ENCODE measurements at places on chromosomes 2 and 18.
A peak's percentile ranks its signal among the peaks of the same experiment; 100 is the strongest.

DNA sequence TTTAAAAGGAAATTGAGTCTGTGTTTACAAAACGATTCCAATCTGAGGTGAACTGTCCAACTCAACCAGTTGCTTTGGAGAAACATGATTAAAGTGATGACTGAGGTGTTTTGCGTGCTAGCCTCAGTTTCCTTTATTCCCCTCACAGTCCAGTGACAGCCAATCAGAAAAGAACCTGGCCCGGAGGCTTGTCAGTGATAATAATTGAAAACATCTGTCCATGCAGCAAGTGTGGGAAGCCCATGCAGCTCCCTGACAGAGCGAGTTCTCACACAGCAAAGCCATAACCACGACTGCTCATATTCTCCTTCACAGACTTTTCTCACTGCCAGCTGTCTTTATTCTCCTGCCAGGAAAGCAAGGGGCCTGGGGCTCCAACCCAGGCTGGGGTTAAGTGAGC, 613.4 kb downstream of the ARHGAP15 start:
- DNase-seq: peak; percentile 17

- DNase-seq: no peak
These were observed 227.3 kb downstream of the XIRP2 start for GRCh38 chr2:167115541-167115940.

DNA sequence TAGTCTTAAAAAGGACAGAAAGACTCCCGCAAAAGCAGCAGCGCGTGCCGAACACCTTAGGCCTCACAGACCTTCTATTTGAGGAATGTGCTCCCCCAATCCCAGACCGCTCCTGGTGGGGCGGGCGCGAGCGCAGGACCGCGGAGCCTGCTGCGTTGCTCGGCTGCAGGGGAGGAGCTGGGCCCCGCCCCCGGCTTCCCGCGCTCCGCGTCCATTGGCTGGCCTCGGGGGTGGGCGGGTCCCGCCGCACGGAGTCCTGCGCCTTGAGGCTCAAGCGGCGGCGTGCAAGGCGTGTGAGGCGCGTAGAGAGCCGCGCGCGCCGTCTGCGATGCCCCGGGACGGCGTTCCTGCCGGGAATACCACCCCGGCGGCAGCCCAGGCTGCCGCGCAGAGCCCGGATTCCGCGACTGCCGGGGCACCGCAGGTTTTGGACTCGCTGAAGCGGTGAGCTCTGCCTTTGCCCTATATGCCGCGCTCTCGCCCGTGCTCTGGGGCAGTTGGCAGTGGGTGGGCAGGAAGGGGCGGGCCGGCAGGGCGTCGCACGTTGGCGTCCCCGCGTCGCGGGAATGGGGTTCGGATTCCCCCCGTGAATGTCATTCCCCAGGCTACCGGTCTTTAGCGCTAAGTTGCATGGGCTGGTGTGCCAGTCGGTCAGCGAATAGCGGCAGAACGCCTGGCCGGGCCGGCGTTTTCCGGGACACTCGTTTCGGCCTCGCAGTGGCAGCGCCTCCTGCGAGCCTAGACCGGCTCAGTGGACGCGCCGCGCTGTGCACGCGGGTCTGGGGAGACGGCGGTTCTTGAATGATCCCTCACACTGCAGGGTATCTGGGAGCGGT, 49.6 kb upstream of the PAIP2B start:
- peak; percentile 46 for DNase-seq

DNA sequence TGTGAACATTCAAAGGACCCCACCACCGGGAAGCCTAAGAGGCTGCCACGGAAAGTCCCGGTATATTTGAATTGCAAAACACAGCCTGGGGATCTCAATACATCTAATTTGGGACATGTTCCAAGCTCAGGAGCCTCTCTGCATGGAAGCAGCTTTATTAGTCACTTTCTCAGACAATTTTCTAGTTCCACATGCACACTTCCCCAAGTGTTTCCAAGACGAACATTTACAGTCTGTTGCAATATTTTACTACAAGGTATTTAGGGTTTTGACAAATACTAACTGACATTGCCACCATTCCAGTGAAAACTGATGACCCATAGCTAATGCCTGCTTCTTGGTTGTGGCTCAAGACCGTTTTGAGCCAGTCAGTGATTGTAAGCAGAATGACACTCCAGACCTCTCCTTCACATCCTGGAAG, 145.3 kb downstream of the NCKAP5 start:
- DNase-seq: peak; percentile 38

GRCh38 chr2:145631561-145631960, 1111.6 kb upstream of the ZEB2 start:
- DNase-seq: no peak

GRCh38 chr2:188813857-188814256, 160.3 kb upstream of the COL3A1 start:
- no peak for DNase-seq

GRCh38 chr2:68742626-68743415, 8.2 kb downstream of the ARHGAP25 start:
- DNase-seq: no peak

GRCh38 chr18:31738460-31739407, 21.9 kb downstream of the SLC25A52 start:
- no peak for DNase-seq

- no peak for DNase-seq
These were observed 11.1 kb upstream of the HES6 start for GRCh38 chr2:238250896-238251295.

GRCh38 chr2:42764096-42764495, at the start of gene OXER1:
OXER1 (minus strand) TSS chr2:42764135; CDS start chr2:42764062, 73 bp downstream.
- DNase-seq: no peak

- DNase-seq: no peak
These were observed 74.0 kb downstream of the AGPS start for GRCh38 chr2:177466337-177467195.

- DNase-seq: no peak
These were observed 100.6 kb upstream of the FN1 start for GRCh38 chr2:215536510-215536909.

DNA sequence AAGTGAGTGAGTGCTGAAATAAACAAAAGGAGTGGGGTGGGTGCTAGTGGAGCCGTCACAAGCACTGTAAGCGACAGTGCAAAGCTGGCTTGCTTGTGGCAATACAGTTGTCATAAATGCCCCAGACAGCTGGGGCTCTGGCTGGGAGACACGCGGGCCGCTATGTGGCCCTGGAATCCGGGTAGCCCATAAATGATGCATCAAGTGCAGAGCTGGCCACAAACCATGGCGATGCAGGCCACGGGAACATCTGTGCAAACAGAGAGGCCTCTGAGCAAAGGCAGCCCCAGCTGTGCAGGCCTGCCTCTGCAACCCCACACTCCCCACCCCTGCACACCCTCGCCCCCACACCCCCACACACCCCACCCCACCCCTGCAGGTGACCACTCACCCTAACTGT, 349.2 kb upstream of the ID2 start:
- DNase-seq: no peak

- DNase-seq: no peak
These were observed 44.2 kb upstream of the AQP4 start for GRCh38 chr18:26909599-26910290.

DNA sequence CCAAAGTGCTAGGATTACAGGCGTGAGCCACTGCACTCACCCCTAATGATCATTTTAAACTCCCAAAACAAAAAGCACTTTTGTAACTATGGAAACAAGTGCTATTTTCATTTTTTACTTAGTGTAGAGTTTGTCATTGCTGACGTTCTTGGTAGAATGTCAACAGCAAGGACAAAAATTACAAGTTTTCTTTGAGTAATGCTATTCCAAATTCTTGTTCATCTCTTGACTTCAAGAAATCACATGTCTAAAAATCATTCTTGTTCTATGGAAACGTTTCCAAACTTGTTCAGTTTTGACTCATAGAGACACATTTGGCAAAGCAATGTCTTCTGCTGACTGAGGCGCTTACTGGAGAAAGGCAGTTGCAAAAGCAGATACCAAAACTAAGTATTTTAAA, 82.6 kb downstream of the MBP start:
- no peak for DNase-seq

GRCh38 chr2:74767618-74768017, 66.3 kb upstream of the HK2 start:
- DNase-seq: no peak

DNA sequence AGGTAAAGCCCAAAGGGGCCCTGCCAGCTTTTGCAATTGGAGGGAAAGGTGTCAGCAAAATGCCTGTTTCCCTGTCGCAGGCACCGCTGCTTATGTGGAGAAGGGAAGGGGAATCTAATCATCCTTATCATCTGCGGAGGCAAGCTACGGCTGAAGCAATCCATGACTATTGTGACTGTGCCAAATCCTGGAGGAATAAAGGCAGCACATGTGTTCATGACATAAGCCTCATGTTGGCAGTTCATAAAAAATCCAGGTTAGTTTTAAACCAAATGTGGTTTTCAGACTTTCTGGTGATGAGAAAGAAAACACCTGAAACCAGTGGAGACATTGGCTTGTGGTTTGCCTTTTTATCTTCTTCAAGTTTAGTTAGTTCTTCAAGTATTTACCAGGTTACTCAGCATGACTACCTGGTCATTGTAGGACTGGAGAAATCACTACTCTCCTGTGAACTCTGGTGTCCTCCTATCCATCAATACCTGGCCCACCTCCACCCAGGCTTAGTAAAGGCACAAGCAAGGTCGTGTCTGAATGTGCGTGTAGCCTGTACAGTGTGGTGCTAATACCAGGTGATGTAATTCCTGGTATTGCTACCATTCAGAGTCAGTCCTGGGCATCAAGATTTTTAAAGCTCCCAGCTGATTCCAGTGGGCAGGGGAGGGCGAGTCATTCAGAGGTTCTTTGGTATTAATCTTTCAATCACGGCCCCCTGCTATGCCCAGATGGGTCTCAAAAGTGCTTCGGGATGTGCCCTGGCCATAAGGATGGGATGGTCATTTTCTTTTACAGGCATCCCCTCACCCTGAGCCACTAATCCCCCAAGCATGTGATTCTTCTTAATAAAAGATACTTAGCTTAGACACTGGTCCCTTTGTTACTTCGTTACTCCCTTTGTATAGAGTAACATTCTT, 96.8 kb downstream of the TGFA start:
- no peak for DNase-seq

DNA sequence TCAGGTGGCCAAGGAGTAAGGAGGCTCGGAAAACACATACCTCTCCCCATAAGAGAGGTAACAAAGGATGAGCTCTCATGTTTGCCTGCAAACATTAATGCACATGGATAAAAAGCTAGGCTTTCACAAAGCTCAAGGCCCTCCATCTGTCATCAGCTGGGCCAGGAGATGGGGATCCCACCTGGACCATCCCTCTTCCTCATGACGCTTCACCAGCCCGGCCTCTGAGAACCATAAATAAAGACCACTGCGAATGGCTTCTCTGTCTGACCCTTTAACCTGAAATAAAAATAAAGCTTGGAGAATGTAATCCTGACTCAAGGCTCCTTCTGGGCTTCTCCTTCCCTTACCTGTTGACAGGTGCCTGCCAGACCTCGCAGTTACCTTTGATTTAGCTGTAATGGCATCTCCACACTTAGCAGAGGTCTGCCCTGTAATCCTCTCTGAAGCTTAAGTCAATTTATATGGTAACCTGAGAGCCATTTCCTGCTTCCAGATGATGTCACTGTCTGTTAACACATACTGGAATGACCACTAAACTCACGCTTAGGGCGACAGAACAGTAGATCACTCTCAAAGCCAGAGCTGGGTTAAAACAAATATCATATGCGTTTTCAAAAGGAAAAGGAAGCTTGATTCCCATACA, 29.3 kb upstream of the FOXI3 start:
- no peak for DNase-seq

- no peak for DNase-seq
These were observed 25.1 kb downstream of the SPDYA start for GRCh38 chr2:28835781-28836180.

GRCh38 chr2:241072553-241073165, 29.4 kb downstream of the MTERF4 start:
- DNase-seq: no peak

GRCh38 chr2:109454765-109455394, 158.9 kb downstream of the SEPTIN10 start:
- no peak for DNase-seq

DNA sequence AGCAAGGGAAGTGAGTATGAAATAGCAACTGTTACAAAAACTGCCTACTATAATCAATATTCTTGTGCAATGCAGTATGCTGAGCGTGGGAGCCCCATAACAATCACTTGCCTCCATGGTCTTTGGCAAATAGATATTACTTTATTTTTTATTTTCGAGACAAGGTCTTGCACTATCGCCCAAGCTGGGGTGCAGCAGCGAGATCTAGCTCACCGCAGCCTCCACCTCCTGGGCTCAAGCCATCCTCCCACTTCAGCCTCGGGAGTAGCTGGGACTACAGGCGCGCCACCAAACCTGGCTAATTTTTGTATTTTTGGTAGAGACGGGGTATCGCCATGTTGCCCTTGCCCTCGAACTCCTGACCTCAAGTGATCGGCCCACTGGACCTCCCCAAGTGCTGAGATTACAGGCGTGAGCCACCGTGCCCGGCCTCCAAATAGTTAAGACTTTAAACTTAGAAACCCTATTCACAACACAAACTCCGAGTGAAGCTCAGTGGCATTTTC, 1.2 kb upstream of the CCNT2 start:
- DNase-seq: no peak

DNA sequence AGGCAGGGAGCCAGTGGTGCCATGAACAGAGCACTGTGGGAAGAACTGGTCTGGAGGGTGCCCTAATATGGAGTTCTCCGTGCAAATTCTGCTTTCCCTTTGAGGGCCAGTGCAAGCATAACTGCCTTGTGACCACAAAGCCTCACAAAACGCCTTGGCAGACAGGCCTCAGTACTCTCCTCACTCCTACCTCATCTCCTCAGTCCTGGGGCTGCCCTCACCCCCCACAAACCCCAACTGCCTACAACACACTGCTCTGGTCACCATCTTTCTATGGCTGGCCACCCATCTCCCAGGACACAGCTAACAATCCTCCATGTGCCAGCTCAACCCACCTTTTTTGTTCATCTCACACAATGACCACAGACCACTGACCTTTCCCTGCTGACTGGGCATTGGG, 8.9 kb downstream of the COX5B start:
- no peak for DNase-seq

DNA sequence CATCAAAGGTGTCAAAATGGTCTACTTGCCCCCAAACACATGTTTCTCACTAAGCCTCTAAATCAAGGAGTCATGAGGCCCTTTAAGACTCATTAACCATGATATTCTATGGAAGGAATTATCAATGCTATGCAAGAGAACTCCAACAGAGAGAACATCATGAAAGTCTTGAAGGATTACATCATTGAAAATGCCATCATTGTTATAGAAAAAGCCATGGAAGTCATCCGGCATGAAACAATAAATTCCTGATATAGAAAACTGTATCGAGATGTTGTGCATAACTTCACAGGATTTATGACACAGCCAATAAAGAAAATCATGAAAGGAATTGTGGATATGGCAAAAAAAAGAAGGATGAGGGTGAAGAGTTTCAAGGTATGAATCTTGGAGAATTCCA, 1363.6 kb upstream of the CDH2 start:
- DNase-seq: no peak

- DNase-seq: no peak
These were observed 114.0 kb downstream of the KLHL29 start for GRCh38 chr2:23498943-23499342.
